ENCODE measurements at places on chromosomes 5 and 9.

DNA sequence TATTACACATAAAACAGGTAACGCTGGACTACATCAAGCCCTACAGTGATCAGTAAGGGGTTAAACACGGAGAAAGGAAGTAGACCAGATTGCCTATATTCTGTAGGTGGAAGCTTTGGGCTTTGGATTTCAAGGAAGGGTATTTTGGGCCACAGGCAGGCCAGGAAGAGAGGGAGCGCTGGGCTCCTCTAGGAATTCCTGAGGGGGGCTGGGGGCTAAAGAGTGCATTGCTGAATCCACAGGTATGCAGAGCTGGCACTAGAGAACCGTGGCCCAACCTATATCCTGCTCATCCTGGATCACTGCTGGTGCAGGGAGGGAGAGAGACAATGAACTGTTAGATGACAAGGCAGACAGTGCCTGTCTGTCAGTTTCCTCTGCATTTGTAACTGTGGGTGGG, 367.1 kb downstream of the CSNK1G3 start:
- no peak for DNase-seq

DNA sequence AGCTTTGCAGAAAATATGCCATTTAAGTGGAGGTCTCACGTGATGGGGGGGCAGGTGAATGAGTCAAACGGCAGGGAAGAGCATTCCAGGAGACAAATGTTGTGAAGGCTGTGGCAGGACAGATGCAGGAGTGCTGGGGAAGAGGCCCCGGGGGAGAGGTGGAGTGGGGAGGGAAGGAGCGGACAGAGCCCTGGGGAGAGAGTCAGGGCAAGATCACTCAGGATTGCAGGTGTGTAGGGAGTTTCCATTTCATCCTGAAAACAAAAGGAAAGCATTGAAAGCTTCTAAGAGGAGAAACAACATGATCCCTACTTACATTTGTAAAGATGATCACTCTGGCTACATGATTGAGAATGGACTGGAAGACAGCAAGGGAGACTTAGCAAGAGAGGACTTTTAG, 323.3 kb downstream of the ASTN2 start:
- no peak for DNase-seq

DNA sequence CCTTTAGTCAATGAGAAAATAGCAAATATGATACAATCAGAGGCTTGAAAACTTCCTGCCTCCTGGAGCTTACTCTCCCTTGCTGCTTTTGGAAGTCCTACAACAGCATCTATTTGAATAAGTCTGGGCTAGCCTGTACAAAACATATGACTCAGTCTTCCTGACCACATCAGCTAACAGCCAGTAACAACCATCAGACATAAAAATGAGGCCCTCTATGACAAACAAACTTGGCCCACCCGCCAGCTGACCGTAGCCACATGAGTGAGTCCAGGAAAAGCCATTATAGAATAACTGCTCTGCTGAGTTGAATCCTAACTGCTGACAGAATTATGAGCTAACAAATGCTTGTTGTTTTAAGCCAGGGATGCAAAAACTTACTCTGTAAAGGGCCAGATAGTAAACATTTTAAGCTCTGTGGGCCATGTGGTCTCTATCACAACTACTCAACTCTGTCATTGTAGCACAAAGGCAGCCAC, 347.6 kb downstream of the PTPRD start:
- peak; percentile 77 for DNase-seq

DNA sequence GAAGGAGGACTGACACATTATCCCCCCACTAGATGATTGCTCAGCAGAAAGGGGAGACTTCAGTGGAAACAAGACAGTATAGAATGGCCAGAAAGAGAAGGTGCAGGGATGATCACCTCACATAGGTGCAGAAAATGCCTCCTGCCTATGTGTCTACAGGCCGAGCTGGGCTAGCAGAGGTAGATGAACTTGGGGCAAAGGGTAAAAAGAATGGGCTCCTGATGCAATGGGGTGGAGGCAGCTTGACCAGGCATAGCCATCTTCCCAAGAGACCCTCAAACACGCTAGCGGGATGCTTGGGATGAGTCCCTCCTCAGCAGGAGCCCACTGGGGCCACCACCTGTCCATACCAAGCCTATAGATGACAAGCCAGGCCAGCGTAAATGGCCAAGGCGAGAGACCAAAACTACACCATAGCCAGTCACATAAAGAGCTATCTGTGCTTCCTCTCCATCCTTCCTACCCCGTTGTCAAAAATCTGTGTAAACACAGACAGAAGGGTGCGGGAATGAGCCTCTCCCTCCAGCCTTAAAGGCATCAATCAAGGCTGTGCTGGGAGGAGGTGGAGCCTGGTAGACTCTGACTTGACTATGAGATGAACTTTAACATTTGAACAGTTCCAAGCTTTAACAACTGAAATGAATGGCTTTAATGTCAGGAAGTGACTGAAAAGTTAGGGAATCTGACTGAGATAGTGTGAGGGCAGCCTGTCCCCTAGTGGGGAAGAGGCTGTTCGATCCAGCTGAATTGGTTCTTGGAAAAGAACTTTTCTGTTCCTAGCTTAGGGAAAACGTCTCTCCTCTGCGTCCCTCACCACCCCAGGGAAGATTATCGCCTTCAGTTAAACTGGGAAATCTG, 10.4 kb downstream of the C9orf152 start:
- no peak for DNase-seq

GRCh38 chr9:1217076-1217475, 166.9 kb downstream of the DMRT2 start:
- no peak for DNase-seq

DNA sequence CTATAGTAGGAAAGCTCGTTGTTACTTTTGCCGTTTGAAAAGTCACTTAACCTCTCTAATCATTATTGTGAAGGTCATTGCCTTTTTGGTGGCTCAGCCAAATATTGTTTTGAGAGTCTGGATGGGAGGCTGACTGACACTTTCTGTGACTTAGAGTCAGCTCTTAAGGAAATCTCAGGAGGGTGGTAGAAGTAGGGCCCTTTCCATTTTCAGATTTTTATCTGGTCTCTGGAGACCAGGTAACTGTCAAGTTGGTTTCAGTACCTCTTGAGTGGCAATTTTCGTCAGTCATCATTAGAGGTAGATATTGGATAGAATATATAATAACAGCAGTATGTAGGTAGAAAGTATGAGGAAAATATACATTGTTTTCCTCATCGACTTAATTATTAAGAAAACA, 23.3 kb downstream of the UGCG start:
- DNase-seq: no peak

- DNase-seq: no peak
Measured at GRCh38 chr9:85471791-85472190, 270.0 kb downstream of the AGTPBP1 start.

DNA sequence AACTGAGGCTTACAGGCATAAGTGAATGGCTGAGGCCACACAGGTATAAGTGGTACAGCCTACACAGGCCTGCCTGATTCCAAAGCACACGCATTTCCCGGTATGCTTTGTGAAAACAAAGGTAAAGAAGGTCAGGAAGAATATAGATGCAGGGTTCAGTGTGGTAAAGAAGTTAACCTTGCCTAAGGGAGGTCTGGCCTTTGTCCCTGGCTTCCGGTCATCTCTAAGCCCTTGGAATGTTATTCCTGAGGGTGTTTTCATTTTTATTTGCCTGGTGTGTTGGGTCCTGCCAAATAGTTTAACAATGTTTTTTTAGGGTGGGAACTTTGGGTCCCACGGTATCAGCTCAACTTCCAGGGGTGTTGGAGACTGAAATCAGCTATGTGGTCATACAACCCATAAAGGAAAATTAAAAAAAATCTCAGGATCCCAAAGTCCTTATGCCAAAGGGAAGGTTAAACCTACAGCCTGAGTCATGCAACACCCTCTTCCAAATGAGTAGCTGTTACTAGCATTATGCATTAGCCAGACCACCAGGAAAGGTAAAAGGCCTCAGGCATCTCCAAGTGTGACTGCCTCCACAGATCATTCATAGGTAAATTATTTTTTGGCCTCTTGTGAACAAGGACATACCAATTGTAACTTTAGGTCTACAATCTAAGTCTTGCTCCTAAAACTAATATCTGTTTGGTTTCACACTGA, 124.6 kb downstream of the ATP10B start:
- DNase-seq: no peak

DNA sequence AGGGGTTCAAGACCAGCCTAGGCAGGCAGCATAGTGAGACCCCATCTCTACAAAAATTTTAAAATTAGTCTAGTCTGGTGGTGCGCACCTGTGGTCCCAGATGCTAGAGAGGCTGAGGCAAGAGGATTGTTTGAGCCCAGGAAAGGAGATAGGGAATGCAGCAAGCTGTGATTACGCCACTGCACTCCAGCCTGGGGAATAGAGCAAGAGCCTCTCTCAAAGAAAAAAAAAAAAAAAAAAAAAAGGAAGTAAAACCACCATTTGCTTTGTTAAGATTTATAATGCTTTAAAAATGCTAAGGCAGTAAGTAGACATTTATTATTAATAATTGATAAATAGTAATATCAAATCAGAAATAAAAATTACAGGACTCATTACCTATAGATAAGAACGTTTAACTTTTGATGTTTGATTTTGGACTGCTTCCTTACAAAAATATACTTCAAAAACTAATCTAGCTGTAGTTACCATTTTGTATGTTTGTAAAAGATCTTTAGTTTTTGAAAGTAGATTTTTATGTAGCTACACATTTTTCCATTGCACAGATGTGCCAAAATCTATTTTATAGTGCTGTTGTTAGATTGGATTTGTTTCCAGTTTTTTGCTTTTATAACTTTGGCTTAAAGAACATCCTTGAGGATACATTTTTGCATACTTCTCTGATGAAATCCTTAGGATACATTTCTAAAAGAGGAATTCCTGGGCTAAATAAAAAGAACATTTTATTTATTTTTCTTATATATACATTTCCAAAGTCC, 86.4 kb downstream of the INIP start:
- DNase-seq: no peak

- no peak for DNase-seq
Measured at GRCh38 chr9:136289651-136290507, 14.0 kb downstream of the CCDC187 start.

- DNase-seq: no peak
Measured at GRCh38 chr5:68762201-68762600, 331.6 kb upstream of the SLC30A5 start.

DNA sequence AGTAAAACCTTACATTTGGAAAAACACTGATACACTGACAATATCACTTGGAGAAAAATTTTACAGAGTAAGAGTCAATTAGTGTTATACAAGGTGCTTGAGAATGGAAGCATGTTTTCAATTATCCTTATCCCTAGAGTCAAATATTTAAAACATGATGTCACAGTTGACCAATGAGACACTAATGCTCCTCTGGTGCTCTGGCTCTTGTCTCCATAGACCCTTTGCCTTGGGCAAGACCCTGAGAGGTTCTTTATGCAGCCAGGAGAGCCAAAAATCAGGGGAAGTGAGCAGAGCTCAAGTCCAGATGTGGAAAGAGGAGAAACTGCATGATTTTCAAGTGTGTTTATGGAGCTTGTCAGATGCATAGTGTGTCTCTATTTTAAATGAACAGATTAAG, 153.9 kb downstream of the MARCHF11 start:
- peak; percentile 1 for DNase-seq

- DNase-seq: no peak
Measured at GRCh38 chr5:159130871-159131270, 31.2 kb upstream of the EBF1 start.

DNA sequence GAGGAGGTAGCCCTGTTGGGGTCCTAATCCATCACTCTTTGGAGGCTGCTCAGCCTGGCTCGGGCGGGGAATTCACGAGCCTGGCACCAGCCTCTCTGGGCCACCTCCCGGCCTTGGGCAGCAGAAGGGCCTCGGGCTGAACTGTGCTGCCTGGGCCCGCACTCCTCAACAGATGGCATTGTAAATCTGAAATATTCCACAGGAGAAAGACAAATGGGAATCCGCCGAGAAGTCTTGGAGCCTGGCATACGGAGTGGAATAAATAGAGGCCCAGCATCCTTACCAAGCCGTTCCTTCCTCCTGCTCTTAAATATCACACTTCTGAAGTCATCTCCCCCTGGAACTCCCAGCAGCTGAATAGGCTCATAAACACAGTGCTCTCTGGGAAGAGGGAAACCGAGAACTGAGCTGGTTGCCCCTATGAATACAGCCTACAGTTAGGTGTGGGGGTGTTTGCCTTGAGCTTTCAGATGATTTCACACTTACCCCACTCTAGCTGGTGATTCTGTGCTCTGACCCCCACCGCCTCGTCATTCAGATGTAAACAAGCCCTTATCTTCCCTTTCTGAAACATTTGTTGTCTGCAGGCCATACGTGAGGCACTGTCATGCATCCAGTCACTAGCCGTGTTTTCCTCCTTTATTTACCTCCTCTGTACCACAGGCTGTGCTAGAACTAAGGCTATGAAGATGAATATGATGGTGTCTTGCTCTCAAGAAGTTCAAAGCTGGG, 455.0 kb upstream of the CLINT1 start:
- no peak for DNase-seq

GRCh38 chr9:114004221-114004716, 73.8 kb downstream of the AMBP start:
- no peak for DNase-seq

DNA sequence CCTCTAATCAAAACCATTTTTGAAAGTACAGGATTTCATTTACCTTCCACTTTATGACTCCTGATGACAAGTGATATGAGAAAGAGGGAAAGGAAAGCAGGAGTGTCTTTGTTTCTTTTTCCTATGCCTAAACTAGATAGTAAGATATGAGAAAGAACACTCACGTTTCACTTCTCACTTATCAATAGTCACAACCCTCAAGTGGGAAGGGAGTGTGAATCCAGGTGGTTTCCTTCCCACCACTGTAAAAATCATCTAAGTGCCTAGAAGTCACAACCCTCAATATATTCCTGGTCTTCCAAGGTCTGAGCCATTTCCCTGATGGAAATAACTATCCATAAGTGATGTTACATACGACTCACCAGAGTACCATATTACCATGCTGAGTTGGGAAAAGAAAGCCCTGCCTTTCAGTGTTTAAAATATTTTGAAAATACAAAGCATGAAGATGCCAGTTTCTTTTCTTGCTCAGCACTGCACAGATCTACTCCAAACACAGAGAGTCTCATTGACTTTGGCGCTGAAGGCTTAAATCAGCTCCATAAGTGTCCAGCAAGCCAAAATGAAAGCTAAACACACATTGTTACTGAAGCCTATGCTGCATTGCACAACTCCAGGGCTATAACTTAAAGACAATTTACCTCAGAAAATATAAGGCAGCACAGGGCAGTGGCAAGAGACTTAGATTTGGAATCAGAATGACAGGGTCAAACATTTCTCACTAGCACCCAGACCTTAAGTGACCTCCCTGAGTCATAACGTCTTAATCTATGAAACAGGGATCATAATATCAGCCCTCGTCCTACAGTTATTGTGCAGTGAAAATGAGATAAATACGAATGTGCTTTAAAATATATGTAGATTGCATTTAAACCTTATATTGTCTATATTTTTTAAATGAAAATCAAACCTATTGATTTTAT, 301.2 kb downstream of the KIAA0825 start:
- peak; percentile 42 for DNase-seq

- DNase-seq: no peak
Measured at GRCh38 chr9:126942399-126942798, 27.8 kb downstream of the RALGPS1 start.

All from fibroblast of the aortic adventitia (primary cell).